ENCODE measurements at places on chromosomes 11 and 22. TPM values are rescaled to one million over a fixed set of nuclear protein-coding genes. Genes with fewer than 3 reads are reported as not detected.

The FOLR1 gene
- total RNA-seq = 0.33 TPM

The CRYBB2 gene
- total RNA-seq = not detected

The CALCB gene
- total RNA-seq = not detected

The CCDC73 gene
- total RNA-seq = not detected

The FOLH1 gene
- total RNA-seq = 0.17 TPM

The OR2D2 gene
- total RNA-seq = 0.29 TPM

The MPZL3 gene
- total RNA-seq = 0.29 TPM

The TREH gene
- total RNA-seq = not detected
